Testis (tissue), 5 donors: ENCODE measurements at places on chromosomes 6 and 20. TPM values are rescaled to one million over a fixed set of nuclear protein-coding genes. Genes with fewer than 3 reads are reported as not detected.

DNA sequence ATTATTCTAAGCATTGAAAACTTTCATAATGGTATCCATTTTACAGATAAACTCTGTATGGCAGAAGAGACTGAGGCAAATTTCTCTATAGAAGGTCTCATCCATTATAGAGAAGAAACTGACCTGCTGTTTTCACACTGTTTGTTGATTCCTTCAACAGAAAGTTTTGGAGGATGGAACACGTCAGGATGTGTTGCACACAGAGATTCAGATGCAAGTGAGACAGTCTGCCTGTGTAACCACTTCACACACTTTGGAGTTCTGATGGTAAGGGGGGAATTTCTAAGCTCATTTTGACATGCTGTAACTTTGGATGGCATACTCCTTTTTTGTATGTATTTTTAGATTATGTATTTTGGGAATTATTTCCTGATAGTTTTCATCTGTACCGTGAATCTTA lies 109.3 kb downstream of the ADGRG6 start:
- DNase-seq: no peak

- no peak for DNase-seq
Observed at GRCh38 chr20:62605236-62605943, 36.9 kb upstream of the SLCO4A1 start.

DNA sequence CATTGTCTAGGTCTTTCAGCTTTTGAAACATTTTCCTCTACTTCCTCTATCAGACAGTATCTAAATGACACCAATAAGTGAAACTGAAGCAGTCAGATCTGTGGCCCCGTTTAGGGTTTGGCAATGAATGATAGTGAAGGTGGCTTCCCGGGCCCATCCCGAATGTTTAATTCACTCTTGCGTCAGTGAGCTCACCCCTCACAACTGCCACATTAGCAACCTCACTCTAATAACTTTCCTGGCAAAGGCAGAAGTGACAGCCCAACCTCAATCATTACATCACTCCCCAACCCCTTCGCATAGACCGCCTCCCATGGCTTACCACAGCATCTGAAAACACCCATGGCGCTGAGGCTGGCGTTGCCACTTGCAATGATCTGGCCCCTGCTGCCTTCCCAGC lies 92.4 kb upstream of the CD83 start:
- no peak for DNase-seq

- DNase-seq: no peak
Observed at GRCh38 chr20:6780433-6781190, 13.1 kb downstream of the BMP2 start.

The SIGLEC1 gene
- total RNA-seq: 9.4 TPM

The VGLL2 gene
- total RNA-seq: 1.7 TPM

DNA sequence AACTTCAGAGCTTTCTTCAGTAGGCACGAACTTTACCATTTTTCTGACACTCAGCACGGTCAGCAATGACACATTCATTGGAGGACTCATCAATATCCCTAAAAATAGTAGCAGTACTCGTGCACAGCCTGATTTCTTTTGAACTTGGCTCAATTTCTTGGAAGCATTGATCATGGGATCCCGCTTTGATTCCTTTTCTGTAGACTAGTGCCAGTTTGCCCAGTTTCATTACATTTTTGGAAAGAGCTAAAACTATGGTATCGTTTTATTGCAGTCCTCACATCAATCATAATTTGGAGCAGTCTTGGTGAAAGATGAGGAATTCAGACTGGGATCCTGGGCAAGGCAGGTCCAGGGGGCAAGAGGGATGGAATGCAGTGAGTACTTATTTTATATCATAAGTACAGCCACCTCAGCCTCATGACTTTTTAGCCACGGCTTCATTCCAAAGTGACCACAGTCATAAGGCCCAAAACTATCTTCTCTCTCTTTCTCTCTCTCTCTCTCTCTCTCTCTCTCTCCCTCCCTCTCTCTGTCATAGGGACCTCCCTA lies 170.9 kb upstream of the AKAP12 start:
- no peak for DNase-seq

DNA sequence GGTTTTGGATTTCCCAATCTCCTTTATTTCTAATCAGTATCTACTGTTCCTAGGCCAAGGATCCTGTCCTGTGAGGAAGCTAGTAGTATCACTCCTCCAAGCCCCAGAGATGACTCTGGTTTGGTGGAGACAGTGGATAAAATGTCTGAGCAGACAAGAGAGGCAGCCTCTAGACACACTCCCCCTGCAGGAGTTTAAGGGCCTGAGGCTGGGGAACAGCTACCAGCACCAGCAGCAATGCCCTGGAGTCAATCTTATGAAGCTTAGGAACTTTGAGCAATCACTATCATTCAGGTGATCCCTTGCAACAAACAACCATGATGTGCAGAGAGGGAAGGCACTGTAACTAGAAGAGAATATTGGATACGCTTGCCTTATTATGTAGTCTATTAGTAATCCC lies 384.7 kb upstream of the ID4 start:
- no peak for DNase-seq

DNA sequence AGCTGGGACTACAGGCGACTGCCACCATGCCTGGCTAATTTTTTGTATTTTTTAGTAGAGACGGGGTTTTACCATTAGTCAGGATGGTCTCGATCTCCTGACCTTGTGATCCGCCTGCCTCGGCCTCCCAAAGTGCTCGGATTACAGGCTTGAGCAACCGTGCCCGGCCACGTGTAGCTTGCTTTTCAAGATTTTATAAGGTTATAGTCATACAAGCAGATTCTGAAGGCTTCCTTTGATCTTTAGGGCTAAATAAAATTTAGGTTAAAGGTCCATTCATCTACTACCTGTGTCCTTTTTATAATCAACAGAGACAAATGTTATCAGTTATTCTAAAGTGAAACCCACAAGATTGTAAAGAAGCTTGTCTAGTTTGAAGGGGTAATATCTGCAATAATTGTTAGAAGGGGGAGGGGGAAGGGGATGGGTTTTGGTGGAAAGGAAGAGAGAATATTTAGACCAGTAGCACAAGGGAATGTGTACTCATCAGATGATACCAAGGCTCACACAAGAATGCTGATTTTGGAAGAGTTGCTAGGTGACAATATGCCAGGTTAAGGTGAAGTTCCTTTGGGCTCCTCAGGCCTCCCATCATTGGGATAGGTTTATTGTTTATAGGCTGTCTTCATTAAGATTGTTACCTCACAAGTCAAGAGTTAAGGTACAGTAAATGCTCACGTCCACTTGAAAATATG lies 284.7 kb downstream of the ALDH8A1 start:
- DNase-seq: no peak

- DNase-seq: no peak
Observed at GRCh38 chr6:46338131-46338530, 153.1 kb downstream of the RCAN2 start.

The FGD2 gene
- 16.0 TPM for total RNA-seq

GRCh38 chr20:50260479-50261221 lies 70.0 kb downstream of the CEBPB start:
- no peak for DNase-seq

DNA sequence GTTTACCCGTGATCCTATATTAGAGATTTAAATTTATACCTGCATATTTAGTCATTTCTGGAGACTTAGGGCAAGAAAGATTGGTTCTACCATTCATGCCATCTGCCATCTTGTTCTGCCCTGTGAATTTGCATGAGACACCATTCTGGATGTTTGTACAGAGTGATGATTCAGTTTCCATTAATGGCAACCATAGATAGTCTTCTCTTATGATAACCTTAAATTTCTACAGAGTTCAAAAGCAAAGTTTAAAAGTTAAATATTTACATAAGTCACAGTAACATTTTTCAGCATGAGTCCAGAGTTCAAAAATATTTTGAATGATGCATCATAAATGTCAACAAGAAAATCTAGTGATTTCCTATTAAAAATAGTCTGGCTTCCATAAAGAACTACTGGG lies 23.2 kb downstream of the PLCB1 start:
- no peak for DNase-seq

- DNase-seq: no peak
Observed at GRCh38 chr6:31693535-31693934, 9.6 kb downstream of the ABHD16A start.
